ENCODE measurements at places on chromosomes 2 and 18.
A peak's percentile ranks its signal among the peaks of the same experiment; 100 is the strongest.

DNA sequence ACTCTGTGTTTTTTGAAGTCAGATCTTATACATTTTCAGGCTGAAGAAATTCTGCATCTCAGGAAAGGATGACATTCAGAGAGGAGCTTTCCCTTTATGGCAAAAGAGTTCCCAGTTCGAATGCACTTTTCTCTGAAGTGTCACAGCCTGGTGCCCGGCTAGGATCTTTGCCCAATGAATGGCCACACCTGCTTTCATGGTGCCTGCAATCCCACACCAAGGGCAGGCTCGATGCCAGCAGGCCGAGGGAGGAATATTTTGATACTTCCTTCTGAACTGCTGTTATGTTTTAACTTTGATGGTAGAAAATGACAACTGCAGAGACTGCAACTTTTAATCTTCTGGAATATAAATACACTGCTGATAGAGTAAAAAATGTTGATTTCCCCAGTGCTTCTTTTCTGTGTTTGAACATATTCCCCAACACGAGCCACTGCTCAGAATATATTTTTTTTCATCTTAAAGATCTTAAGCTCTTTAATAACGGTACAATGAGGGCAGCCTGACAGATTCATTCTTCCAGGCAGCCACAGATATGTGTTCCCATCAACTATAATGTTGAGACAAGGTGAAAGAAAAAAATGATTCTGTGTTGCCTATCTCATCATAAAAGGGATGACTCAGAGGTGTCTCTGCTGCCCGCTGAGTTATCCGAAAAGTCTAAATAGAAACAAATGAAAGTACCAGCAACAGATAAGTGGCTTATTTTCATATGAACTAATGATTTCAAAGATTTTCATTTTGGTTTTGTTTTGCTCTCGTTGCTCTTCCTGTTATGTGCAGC, 848.5 kb downstream of the DCDC2C start:
- DNase-seq = no peak

GRCh38 chr18:48230467-48231113, 178.6 kb downstream of the ZBTB7C start:
- no peak for DNase-seq

- DNase-seq = no peak
Observed at GRCh38 chr18:48905513-48905912, 45.3 kb downstream of the SMAD7 start.

DNA sequence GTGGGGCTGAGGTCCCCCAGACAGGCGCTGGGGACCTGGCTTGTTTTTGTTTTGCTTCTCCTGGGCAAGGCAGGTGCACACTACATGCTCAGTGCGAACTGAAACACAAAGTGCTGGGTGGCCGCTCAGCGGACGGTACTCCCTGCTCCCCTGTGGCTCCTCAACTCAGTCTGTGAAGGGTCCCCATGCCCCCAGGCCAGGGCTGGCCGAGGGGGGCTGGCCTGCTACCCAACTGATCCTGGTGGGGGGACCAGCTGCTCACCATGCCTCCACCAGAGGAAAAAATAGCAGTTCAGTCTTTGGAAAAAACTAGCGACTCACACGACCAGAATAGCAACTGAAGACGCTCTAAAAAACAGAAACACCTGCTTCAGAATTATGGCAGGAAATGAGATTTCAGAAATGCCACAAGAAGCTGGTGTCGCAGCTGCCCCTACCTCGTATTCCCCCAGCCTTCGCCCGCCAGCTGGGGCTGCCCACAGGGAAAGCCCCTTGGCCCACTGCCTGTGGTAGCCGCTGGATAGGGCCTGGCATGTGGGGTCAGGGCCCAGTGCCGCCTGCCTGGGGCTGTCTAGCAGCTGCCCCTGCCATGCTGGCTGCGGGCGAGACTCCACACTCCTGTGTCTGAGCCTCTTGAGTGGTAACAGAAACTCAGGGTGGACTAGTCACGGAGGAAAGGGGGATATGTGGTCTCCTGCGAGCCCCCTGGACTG, 43.7 kb downstream of the MEX3C start:
- peak; percentile 48 for DNase-seq

GRCh38 chr2:165645930-165646831, 147.9 kb downstream of the GALNT3 start:
- DNase-seq = no peak

- DNase-seq = peak; percentile 52
Observed at GRCh38 chr2:240955306-240956170, 42.9 kb upstream of the SNED1 start.

- DNase-seq = no peak
Observed at GRCh38 chr2:204340511-204340910, 204.8 kb upstream of the PARD3B start.

GRCh38 chr2:99198103-99198841, 17.3 kb downstream of the MRPL30 start:
- no peak for DNase-seq

- DNase-seq = no peak
Observed at GRCh38 chr18:57843386-57843785, 40.3 kb upstream of the ATP8B1 start.

DNA sequence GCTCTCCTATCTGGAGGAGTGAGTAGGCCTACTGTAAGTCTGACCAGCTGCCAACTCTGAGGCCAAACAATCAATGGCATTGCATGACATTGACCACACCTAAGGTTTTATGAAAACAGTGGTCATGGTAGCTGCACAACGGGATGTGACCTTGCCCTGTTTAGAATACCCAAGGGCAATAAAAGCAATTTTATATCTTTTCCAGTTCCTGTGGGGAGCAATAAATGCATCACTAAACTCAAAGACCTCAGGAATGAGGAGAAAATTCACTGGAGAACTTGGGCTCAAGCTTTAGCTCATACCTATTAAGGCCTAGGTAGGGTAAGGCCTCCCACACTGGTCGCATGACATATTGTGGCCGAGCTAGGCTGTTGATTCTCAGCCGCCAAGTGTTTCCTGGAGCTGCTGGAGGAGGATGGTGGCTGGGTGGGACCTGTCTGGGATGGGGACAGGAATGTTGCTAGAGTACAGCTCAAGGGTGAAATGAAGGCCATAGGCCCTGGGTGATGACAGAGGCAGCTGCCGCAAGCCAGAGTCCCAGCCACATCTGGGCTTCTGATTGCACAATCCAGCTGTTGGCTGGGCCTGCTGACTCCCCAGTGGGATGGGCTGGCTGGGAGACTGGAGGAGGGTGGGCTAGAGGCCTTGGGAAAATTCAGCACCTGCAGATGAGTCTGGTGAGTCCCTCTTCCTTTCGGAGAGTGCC, 313.7 kb downstream of the CYP26B1 start:
- DNase-seq = no peak

DNA sequence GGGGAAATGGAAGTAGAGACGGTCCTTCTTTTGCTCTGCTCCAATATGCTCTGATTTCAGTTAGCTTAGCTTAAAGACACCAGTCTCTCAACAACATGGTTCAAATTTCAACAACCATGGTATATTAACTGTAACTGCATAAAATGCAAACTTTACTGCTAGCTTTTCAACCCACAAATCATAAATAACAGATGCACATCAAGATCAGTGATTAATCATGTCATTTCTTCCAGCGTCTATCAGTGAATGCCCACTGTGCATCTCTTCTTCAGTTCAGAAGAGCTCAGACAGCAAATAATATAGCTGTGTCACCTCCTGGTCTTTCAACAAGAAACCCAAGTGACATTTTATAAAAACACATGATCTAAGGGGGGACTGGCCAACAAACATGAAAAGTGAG, 12.6 kb downstream of the PECR start:
- no peak for DNase-seq

DNA sequence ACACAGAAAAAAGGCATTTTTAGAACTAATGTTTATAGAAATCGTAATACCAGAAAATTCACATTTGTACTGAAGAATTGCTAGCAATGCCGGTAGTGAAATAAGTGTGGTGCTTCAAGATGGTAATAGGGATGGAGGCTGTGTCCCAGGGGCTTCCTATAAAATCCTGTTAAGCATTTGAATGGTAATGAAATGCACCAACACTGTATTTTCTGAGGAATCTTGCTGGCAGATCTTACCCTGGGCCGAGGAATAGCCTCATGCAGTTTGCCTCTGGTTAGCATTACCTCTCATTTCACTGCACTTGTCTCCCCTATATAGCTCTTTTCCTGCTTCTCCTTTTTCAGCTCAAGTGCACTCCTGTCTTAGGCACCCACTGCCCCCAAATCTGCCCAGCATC, 501.6 kb upstream of the NRP2 start:
- DNase-seq = no peak

DNA sequence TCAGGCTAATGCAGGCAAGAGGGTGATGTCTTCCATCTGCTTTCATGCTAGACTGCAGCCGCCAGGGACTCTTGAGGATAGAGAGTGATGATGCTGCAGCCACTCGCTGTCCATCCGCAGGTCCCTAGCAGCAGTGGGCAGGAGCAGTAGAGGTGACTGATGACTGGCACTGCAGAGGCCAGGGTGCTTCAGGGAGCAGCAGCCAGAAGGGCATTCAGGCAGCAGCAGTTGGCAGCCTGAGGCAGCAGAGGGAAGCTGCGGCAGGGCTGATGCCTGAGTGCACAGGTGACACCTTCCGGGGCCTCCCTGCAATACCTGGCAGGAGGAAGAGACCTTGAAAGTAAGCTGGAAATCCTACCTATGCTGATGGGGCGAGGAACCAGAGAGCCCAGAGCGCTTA, 214.2 kb downstream of the ICOS start:
- no peak for DNase-seq

DNA sequence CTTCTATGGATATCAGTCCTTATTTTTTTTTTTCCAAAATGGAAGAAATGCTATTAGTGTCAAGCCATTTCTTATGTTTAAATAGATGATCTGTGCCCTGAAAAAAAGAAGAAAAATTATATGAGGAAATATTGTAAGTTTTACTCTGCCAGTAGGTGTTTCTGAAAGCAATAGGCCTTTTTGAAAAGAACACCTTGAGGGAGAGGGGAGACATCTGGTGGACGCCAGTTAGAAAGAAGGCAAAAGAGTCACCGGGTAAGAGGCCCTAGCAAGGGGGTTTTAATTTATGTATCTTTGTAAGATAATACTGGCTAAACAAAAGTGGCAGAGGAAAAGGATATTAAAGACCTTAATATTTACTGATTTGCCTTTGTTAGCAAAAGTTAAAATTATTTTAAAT, 56.1 kb downstream of the DYNAP start:
- DNase-seq = no peak

GRCh38 chr2:51301381-51301780, 269.4 kb upstream of the NRXN1 start:
- DNase-seq = no peak
